ENCODE measurements at places on chromosomes 11 and 22. TPM values are rescaled to one million over a fixed set of nuclear protein-coding genes. Genes with fewer than 3 reads are reported as not detected.

Gene CSNK2A3
- polyA plus RNA-seq, result 0.31 TPM

- DNase-seq, result no peak
Observed at GRCh38 chr11:113579292-113579940, 104.2 kb upstream of the DRD2 start.

Gene KLHL35
- 1.7 TPM for polyA plus RNA-seq

DNA sequence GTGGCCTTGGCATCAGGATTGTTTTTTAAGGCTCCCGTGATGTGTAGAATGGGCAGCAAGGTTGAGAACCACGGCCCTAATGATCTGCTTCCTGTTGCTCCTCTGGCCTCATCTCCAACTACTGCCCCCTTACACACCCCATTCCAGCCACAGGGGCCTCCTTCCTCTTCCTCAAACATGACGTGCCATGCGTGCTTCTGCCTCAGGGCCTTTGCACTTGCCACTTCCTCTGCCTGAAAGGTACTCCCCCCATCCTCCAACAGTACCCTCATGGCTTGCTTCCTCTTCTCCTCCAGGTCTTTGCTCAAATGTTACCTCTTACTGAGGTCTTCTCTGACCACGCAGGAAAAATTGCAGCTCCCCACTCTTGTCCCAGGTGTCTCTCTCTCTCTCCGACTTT, 93.9 kb upstream of the CSNK2A3 start:
- no peak for DNase-seq

DNA sequence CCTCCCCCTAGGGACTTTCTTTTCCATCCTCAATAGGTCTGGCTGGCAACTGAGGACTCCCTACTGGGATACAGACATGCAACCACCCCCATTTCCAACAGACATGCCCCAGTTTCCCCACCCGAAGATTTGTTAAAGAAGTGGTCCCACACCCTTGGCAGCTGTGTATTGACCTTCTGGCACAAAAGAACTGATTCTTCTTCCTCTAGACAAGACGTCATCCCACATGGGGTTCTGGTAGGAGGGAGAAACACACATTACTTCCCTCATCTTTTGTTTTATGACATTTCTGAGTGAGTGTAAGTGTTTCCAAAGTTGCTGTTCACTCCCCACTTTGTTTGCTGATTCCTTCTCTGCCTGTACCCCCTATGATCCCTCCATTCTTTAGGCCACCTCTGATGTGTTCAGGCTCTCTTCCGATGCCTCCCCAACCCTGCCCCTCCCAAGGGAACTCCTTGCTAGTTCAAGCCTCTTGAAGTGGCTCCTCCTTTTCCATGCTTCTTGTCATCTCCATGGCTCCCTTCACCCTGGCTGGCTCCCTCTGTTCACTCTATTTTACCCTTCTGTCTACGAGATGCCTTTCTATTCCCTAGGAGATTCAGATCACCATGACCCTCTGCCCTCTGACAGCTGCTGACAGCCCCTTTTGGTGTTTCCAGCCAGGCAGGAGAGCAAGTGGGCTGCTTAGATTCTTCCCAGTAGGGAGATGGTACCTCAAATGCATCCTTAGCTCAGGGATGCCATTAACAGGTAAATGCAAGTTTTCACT, 4.3 kb downstream of the KIRREL3 start:
- DNase-seq, result no peak

GRCh38 chr11:16779436-16779835, 41.0 kb downstream of the C11orf58 start:
- DNase-seq, result no peak

DNA sequence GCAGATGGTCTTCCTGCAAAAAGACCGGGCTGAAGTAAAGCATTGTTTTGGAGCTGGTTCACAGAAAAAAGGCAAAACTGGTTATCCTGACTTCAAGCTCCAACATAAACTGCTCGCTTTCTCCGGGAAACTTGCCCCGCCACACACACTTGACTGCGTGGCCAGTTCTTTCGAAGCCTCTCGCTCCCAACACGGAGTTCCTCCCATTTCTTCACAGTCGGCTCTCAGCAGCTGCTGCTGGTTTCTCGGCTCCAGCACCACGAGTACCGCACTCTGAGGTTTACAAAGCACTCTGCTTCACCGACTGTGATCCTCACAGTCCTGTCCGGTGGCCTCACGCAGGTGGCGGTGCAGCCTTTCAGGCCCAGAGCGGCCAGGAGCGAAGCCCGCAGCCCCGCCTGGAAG, 264 bp downstream of the CHEK1 start:
- no peak for DNase-seq
